CD4-positive, alpha-beta memory T cell (primary cell): ENCODE measurements at places on chromosomes 6 and 20.

DNA sequence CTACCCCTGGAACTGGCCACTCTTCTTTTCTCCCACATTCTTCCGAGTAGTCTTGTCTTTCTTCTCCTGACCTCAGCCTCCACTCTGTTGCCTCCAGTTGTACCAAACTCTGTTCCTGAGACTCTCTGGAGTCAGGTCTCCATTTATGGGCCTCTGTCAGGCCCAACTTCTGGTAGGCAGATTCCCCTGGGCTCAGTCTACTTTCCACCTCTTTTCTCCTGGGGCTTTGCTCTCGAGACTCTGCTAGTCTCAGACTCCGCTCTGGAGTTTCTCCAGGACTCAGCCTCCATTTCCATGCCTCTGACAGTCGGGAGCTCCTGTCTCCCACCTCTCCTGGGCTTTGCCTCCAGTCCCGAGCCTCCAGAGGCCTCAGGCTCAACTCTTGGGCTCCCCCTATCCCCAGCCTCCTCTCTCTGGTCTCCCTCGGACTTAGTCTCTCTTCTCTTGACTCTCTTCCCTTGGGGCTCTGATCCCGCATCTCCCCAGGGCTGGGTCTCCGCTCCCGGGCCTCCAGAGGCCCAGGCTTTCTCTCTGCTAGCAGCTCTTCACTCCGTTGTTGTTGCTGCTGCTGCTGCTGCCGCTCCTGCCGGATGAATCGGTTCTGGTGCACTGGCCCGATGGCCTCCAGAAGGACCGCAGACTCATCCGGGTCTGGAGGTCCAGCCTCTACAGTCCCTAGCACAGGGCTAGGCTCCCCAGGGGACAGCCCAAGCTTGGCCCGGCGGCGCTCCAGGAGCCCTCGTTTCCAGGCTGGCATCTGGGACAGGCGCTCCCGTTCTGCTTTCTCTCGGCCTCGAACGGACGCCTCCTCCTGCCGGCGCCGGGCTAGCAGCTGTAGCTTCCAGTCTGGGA, 1.1 kb downstream of the PPP1R18 start:
- no peak for DNase-seq

GRCh38 chr6:128929869-128930268, 46.9 kb downstream of the LAMA2 start:
- DNase-seq: no peak

- DNase-seq: peak; percentile 34
Observed at GRCh38 chr6:14660806-14661579, 543.4 kb downstream of the CD83 start.

DNA sequence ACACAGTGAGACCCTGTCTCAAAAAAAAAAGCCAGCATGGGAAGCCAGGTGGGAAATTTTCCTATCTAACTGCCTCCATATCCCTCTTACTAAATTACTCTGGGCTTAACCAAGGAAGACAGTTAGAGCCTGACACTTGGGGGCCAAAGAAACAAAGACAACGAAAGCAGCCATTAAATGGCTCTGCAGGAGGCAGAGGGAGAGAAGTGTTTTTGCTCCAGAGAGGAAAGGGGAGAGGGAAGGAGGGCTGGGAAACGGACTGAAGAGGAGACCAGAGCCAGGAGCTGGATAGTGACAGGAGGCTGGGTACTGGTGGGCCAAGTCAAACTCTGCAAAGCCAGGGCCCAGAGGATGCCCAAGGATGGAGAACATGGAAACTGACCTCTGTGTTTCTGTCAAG, 10.7 kb upstream of the TGIF2 start:
- no peak for DNase-seq

GRCh38 chr6:7819431-7820015, 91.1 kb downstream of the TXNDC5 start:
- no peak for DNase-seq

DNA sequence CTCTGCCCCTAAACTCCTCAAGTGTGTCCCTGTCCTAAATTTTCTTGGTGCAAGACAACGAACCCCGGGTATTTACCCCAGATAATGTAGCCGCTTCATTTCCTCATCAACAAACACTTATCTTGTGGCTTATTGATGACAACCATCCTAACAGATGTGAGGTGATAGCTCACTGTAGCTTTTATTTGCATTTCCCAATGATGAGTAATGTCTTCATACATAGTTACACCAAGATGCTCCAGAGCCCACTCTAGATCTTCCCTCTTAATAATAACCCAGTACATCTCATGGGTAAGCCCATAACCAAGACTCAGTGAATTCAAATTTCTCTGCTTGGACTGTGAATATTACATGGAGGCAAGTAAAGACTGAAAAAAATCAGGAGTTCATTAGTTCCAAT, 48.2 kb upstream of the BEND6 start:
- DNase-seq: no peak

DNA sequence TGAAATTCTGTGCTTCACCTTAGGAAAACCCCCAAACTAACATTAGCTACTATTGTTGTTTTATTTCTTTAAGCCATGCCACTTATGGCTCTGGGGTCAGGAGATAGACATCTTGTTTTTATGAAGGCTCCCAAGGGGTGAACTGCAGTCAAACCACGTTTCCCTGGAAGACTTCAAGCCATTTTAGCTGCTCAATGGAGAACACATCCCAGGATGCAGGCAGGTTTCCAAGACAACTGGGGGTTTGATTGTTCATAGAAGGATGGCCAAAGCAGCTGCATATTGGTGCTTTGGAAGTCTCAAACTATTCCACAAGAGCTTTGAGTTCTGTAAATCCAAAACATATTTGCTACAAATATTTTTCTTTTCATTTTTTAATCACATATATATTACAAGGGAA, 818.0 kb downstream of the MAFB start:
- DNase-seq: no peak

DNA sequence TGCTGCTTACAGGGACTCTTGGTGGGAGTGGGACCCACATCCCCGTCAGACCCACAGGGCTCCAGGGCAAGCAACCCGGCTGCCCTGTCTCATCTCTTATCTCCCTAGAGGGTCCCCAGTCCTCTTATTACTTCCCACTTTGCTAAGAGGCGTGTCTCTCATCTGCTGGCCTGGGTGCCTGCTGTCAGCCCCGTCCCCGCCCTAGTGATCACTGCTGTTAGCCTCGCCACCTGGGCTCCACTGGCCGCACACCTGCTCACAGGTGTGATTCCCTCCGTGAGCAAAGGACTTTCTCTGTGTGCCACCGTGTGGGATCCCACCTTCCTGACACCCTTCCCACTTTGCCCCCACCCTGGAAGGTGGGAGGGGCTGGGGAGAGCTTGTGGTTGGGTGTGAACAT, 57.6 kb downstream of the TCP11 start:
- no peak for DNase-seq

- no peak for DNase-seq
Observed at GRCh38 chr20:24721891-24722568, 227.0 kb upstream of the CST7 start.

GRCh38 chr6:170036916-170037315, 254.0 kb downstream of the DLL1 start:
- no peak for DNase-seq

DNA sequence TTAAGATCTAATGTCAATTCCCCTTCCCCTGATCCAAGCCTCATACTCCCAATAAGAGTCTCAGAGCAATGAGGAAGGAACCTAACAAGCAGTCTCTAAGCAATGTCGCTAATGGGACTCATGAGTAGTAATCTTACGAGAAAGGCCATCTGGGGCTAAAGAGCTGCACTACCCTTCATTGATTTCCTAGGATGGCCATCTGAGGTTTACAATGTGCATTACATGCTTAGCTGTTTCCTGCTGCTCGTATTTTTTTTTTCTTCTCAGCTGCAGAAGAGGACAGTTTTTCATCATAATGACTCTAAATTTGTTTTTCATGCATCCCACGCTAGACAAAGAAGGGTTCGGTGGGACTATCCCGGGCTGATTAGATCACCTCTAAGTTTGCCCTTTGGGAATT, 119.3 kb downstream of the LPA start:
- DNase-seq: no peak

DNA sequence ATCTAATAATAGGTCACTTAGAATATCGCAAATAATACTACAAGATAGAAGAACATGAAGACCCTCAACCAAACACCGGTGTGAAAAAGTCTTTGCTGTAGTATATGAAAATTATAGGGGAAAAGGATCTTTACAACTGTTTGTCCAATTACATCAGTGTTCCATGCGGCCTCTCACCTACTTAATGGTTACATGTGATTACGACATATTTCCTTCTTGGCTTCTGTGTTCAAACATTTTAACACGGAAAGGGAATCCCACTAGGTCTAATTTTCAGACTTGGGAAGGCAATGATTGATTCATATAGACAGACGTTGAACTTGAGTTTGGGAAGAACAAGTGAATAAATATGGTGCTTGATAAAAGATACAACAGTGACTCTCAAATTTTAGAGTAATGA, 273.4 kb downstream of the KIF16B start:
- DNase-seq: no peak

DNA sequence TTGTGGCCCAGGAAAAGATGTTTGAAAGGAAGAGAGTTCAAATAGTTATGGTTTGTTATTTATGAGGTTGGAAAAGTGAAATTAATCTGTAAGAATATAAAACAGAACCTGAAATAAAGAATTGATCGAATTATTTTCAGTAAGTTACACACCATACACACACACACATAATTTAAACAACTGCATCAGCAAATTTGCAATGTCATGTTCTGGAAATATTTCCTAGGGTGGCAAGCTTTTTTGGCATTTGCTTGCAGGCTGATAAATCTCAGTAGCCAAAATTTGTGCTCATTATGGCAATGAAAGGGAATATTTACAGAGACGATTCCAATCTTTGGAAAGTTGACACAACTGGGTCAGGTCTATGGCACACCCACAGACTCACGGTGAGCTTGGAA, 9.5 kb downstream of the CITED2 start:
- DNase-seq: no peak

GRCh38 chr6:110965629-110966229, 7.2 kb downstream of the GTF3C6 start:
- no peak for DNase-seq

DNA sequence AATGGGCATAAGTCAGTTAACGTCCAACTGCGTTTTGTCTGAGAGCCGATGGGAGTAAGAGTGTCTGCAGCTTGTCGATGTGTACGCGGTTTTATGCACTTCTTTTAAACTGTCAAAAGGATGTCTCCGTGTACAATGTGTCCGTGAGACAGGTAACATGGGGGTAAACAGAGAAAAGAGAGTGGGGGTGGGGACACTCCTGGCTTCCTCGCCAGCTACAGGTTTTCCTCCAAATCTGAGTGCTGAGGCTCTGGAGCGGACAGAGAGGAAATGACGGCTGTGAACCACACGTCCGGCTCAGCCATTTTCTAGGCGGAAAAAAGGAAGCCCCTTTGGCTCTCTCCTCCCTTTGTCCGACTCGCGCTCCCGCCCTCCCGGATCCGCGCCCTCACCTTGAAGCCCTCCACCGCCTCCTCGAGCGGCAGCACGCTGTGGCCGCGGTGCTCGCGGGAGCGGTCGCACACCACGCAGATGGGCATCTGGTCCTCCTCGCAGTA, 916 bp downstream of the TRIM27 start:
- peak; percentile 34 for DNase-seq

DNA sequence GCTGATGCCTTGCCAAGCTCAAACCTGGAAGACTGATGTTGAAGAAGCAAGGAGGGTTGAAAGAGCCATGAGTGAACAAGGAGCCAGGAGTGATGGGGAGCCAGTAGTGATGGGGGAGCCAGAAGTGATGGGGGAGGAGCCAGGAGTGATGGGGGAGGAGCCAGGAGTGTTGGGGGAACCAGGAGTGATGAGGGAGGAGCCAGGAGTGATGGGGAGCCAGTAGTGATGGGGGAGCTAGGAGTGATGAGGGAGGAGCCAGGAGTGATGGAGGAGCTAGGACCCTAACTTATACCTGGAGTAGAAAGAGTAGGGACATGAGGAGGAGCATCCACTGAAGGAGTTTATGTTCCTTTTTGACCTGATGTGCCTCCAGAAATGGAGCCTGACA, 14.6 kb upstream of the CD93 start:
- no peak for DNase-seq

DNA sequence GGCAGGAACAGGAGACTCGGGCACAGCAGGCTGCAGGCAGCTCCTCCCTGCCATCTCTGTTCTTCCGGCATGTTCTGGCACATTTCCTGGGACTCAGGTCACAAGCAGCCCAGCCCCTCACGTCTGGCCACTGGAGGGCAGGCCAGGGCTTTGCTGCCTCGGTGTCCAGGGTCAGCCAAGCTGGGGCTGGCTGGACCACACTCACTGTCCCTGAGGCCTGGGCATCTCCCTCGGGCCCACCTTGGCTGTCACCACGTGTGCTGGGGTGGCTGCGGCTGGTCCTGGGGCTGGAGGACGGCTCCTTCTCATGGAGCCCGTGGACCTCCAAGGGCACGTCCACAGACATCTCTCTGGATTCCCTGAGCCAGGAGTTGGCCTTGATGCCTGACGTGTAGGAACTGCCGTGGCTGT, 18.5 kb downstream of the FRMD1 start:
- no peak for DNase-seq

- no peak for DNase-seq
Observed at GRCh38 chr20:53221731-53222130, 249.6 kb downstream of the TSHZ2 start.

- DNase-seq: no peak
Observed at GRCh38 chr20:51594236-51595057, 51.9 kb upstream of the NFATC2 start.

DNA sequence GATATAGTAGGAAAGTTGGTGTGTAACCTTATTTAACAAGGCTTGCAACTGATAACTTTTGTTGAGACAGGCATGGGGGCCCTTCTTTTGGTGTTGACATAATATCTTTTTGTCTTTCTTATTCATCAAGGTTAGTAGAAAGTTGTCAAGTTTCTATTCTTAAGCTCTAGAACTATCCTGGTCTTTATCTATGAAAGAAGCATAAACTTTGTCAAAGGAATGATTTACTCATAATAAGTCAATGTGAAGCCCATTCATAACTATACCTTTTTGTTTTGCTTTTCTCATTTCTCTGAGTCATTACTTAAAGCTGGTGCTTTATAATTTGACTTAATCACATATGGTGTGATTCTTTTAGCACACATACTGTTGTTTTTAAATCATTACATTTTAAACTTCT, 312.4 kb downstream of the UTRN start:
- no peak for DNase-seq

GRCh38 chr6:76840041-76840745, 623.1 kb downstream of the HTR1B start:
- DNase-seq: no peak

DNA sequence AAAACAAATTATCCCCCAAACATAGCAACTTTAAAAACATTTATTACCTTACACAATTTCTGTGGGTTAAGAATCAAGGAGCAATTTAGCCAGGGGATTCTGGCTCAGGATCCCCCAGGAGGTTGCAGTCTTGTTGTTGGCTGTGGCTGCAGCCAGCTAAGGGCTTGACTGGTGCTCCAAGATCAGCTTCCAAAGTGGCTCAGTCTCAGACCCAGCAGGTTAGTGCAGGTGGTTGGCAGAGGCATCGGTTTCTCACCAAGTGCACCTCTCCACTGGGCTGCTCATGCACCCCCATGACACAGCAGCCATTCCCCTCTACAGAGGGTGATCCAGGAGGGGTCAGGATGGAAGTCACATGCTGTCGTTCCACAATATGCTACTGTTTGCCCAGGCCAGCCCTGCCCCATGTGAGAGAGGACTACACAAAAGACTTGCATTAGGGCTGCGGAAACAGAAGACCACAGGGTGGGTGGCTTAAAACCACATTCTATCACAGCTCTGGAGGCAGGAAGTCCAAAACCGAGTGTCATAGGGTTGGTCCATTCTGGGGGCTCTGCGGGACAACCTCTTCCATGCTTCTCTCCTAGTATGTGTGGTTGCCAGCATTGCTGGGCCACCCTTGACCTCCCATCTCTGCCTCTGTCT, 125.8 kb downstream of the C6orf118 start:
- no peak for DNase-seq
